ENCODE measurements at places on chromosomes 7 and 10. TPM values are rescaled to one million over a fixed set of nuclear protein-coding genes. Genes with fewer than 3 reads are reported as not detected.

Gene CACNA2D1
- total RNA-seq = 87.3 TPM

- no peak for DNase-seq
Measured at GRCh38 chr7:143460271-143460979, 17.2 kb downstream of the TAS2R60 start.

GRCh38 chr10:77146712-77147336 is 490.8 kb downstream of the KCNMA1 start:
- DNase-seq = no peak

- DNase-seq = no peak
Measured at GRCh38 chr7:129489491-129489890, 12.8 kb upstream of the SMKR1 start.

GRCh38 chr10:91741356-91741755 is 56.9 kb upstream of the TNKS2 start:
- DNase-seq = no peak

- DNase-seq = no peak
Measured at GRCh38 chr10:71573562-71574518, 145.7 kb downstream of the C10orf105 start.

DNA sequence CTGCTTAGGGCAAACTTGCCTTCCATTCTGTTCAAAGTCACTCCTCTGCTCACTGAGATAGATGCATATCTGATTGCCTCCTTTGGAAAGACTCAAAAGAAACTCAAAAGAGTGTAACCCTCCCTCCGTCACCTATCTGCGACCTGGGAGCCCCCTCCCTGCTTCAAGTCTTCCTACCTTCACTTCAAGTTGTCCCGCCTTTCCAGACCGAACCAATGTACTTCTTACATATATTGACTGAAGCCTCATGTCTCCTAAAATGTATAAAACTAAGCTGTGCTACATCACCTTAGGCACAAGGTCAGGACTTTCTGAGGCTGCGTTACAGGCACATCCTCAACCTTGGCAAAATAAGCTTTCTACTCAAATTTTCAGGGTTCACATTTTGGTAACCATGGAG is 77.4 kb upstream of the C1GALT1 start:
- no peak for DNase-seq

- DNase-seq = no peak
Measured at GRCh38 chr7:5467645-5468044, 44.0 kb upstream of the TNRC18 start.

Measured in cardiac septum (tissue), 1 donor.